ENCODE measurements at places on chromosomes 11 and 22.
A peak's percentile ranks its signal among the peaks of the same experiment; 100 is the strongest.

DNA sequence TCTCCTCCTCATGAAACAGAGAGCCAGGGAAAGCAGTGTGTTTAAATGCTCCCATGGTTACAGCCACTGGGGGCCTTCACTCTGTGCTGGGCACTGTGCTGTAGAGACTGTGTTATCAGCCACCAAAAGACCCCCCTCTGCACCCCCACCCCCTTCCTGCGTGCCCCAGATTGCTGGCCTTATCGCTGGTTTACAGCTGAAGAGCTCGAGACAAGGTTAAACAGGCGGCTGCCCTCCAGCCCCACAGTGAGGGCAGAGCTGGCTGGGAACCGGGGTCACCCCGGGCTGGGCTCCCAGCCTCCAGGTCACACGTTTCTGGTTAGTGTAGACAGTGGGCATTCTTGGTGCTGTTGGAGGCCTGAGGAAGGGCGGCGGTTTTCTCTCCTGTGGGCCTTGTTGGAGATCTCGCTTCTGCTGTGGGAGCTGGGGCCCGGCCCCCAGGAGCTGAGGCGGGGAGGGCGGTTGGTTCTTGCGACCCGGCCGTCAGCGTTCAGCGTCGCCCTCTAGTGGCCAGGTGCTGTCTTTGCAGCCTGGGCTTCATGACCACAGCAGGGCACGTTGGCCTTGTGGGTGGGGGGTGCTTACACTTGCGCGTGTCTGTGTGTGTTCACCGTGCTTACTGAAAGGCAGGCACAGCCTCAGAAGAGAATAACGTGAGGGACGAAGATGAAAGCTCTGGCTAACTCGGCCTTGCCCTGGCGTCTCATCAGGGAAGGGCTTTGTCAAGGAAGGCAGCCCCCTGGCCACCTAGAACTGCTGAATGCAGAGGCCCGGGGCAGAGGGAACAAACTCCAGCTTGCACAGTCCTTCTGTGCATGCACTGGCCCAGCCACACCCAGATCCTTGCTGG lies 40.8 kb downstream of the TBC1D22A start:
- peak; percentile 55 for DNase-seq

GRCh38 chr11:47101406-47101805 lies 75.3 kb downstream of the ARFGAP2 start:
- DNase-seq, result no peak

- no peak for DNase-seq
Observed at GRCh38 chr11:16603245-16603644, 135.2 kb upstream of the C11orf58 start.

GRCh38 chr11:126481303-126481680 lies 125.8 kb downstream of the ST3GAL4 start:
- no peak for DNase-seq

- DNase-seq, result no peak
Observed at GRCh38 chr11:35246745-35247144, 107.8 kb downstream of the CD44 start.

GRCh38 chr11:36129955-36130354 lies 159.3 kb downstream of the COMMD9 start:
- no peak for DNase-seq

- no peak for DNase-seq
Observed at GRCh38 chr22:19005905-19006304, 69.8 kb upstream of the PRODH start.

- DNase-seq, result no peak
Observed at GRCh38 chr22:30564045-30564760, 10.3 kb downstream of the GAL3ST1 start.

DNA sequence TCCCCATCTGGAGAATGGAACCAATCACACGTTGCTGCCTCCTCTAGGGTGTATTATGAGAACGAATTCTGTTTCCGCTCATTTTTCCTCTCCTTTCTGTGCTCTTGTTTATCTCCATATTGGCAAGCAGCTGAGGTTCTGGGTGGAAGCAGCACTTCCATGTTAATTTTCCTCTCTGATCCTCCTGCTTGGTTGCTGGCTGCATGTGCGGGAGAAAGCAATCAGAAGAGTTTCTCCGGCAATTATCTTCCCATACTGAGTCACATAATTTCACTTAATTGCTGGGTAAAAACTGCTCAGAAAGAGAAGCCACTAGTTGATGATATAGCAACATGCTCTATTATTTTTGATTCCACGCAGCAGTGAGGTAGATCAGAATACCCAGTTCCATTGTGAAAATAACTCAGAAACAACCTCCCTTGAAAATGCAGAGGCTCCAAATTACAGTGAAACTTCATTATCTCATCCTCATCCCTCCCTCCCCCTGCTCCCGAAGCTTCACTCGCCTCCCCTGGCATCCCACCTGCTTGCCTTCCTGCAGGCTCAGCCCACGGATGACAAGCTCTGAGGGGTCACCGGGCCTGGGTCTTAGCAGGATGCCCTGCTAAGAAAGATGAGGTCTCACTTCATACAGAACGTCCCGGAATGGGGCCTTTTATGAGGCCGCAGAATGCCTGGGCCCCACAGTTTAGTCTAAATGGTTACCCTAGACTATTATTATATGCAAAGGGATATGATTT lies 20.4 kb downstream of the FXYD6 start:
- DNase-seq, result no peak

- no peak for DNase-seq
Observed at GRCh38 chr11:121692236-121692635, 239.5 kb upstream of the SORL1-AS1 start.

DNA sequence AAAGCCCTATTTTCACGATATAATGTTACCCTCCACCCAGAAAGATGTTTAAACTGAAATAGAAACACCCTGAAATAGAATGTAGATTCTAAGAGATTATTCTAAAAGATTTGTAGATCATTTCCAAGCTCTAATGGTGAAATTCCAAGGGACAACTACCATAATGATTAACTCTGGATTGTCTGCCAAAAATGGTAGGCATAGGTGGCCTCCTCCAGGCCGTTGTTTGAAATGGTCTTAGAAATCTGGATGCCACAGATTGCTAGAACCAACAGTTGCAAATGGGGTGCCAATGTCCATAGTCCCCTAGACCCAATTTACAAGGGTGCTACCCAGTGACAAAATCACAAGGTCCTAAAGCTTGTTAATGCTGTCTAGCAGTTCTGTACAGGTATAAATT lies 6.7 kb upstream of the SLC6A5 start:
- DNase-seq, result no peak

DNA sequence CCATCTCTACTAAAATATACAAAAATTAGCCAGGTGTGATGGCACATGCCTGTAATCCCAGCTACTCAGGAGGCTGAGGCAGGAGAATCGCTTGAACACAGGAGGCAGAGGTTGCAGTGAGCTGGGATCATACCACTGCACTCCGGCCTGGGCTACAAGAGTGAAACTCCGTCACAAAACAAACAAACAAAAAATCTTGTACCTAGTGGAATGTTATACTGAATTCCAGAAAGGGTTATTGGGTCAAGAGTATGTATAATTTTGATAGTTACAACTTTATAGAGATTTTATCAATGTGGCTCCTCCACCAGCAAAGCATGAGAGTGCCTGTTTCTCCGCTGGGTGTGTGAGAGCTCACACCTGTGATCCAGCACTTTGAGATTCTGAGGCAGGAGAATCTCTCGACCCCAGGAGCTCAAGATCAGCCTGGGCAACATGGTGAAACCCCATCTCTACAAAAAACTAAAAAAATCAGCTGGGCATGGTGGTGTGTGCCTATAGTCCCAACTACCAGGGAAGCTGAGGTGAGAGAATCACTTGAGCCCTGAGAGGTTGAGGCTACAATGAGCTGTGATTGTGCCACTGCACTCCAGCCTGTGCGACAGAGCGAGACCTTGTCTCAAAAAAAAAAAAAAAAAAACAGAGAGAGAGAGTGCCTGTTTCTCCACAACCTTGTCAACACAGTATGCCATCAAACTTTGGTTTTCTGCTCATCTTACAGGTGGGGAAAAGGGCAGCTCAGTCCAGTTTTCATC lies 12.7 kb upstream of the FOLR1 start:
- DNase-seq, result no peak

Measured in GM18507 (cell line).